Daoy (cell line): ENCODE measurements at places on chromosomes 1 and 21. TPM values are rescaled to one million over a fixed set of nuclear protein-coding genes. Genes with fewer than 3 reads are reported as not detected.

DNA sequence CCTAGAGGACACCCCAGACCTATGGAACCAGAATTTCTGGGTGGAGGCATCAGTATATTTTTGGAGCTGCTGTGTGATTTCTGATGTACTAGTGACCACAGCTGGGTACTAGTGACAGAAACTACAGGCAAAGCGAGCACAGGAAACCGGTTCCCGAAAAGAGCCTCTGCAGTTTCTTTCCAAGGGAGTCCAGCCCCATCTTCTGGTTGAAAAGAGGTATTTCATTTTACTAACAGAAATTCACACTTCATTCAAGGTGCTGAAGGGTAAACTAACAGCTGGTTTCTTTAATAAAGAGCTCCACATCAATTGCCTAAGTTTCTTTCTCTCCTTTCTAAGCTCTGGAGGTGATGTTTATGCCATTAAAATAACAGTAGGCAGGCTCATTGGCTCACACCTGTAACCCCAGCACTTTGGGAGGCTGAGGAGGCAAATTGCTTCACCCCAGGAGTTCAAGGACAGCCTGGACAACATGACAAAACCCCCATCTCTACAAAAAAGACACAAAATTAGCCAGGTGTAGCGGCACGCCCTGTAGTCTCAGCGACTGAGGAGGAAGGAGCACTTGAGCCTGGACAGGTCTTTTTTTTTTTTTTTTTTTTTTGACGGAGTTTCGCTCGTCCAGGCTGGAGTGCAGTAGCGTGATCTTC lies 22.0 kb downstream of the THAP3 start:
- no peak for DNase-seq

DNA sequence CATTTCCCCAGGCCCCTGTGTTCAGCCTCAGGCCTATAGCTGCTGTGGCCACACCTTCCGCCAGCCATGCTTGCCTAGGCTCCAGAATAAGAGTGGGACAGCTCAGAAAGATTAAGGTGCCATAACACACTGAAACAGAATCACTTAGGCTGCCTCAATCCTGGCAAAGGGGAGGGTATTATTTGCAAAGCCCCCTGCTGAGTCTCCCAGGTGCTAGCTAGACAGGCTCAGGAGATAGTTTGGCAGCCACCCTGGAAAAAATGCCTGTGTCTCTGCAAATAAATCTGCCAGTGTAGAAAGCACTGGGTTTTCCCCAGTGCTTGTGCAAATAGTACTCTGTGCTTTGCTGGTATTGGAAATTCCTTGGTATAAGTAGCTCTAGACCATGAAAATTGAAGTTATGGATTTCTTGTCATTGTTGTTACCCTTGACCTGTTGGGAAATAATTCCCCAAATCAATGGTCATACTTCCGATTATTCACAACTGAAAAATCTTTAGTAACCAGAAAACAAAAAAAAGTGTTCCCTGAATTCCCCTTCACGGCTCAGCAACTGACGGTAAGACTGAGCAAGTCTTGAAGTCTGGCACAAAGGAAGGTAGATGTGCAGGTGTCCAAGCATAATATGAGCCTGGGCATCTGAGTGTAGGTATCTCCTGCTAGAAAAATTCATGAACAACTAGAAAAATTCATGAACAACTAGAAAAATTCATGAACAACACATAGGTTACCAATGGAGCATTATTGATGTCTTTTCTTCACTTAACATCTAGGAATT lies 56.9 kb downstream of the PROX1 start:
- peak; percentile 71 for DNase-seq

DNA sequence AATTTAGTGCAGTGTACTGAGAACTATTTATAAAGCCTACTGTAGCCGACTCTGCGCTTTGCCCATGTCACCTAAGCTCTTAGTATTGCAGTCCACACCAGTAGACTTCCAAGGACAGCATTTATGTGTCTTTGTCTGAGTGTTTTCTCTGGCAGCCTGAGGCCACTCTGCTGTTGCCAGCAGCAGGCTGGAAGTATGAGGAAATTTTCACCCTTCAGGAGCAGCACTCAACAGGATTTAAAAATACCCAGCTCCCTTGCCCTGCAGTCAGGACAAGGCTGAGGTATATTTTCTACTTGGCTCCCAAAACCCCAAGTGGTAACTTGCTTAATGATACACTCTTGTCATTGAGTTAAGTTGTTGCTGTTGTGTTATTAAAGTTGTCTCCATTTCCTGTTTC lies 230.1 kb downstream of the SRGAP2C start:
- DNase-seq: no peak

DNA sequence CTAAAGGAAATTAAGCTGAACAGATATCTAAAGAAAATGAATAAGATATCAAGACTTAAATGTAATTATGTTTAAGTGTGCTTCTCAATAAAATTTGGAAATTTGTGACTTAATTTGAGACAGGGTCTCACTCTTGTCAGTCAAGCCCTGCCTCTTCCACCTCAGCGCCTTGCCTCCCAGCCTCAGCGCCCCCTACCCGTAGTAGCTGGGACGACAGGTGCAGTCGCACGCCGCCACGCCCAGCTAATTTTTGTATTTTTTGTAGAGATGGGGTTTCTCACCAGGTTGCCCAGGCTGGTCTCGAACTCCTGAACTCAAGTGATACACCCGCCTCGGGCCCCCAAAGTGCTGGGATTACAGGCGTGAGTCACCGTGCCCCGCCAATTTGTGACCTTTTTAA lies 117.0 kb downstream of the CLEC20A start:
- DNase-seq: no peak

DNA sequence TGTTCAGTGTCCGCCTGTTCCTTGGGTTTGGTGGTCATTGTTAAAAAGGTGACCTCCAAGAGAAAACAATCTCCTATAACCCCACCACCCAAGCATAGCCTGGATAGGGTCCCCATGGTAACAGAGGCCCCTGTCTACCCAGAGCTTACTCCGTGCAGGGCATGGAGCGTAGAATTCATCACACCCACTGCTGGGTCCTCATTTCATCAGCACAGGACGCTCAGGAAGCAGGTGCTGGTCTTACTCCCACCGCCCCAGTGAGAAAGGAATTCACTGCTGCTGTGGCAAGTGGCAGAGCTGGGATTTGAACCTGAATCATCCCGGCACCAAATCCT lies 37.0 kb downstream of the ARHGEF10L start:
- DNase-seq: no peak

Gene ANXA9
- 0.24 TPM in 1 of 2 replicates, not detected in the other for total RNA-seq

Gene CRB1
- not detected in 2 replicates for total RNA-seq

DNA sequence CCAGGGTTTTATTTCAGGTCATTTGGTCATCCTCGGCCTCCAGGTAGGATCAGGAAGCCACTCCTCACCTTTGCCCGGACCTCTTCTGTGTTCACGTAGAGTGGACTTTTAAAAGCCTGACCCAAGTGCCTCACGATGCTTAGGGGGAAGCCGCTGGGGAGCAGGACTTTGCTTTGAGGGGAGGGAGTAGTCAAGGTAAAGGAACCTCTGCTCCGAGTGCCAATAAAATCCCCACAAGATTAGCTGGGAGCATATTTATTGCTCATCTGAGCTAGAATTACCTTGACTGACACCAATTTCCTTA lies 603 bp upstream of the DHRS3 start:
- no peak for DNase-seq

DNA sequence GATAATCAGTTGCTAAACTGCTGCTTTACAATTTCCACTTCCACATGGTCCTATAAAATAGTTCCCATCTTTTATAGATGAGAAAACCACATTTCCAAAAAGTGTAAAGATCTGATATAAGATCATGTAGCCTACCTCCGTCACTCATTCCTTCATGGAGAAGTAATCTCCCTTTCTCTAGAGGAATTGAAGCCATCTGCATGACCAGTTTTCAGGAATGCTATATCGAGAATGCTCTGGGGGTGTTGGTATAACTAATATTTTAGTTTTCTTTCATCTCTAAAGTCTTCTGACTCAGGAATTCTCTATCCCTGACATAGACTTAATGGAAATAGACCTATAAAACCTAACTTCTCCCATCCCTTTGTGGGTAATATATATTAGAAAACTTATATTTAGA lies 173.0 kb upstream of the UBE2U start:
- no peak for DNase-seq

Gene DNAJC28
- 0.80 and 2.6 TPM in 2 replicates for total RNA-seq

GRCh38 chr1:224707843-224708725 lies 92.0 kb downstream of the CNIH3 start:
- DNase-seq: peak; percentile 79

DNA sequence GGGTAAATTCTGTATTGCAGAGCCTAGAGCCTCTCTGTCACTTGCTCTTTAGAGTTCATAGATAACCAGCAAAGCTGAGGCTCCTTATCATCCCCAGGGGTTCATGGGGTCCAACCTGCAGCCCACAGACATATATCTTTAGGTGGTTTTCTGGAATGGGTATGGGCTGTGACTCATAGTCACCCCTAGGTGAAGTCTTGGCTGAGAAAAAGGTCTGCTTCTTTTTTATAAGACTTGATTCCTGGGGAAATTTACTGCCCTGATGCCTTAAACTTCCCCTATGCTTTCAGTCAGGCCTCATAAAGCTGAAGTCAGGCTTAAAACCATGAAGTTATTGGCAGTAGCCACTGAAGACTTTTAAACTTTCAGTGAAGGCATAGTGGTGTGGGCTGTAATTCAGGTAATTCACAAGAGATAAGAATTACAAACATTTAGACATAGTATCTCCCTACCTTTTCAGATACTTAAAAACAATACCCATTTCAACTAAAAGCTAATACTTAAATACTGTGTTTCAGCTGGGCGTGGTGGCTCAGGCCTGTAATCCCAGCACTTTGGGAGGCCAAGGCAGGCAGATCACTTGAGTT lies 46.8 kb downstream of the MACO1 start:
- DNase-seq: no peak

GRCh38 chr1:159142726-159143510 lies 28.5 kb upstream of the CADM3 start:
- DNase-seq: no peak

- no peak for DNase-seq
These were observed 11.3 kb upstream of the IL22RA1 start for GRCh38 chr1:24154215-24154614.

GRCh38 chr1:230228236-230228897 lies 161.3 kb downstream of the GALNT2 start:
- DNase-seq: no peak

DNA sequence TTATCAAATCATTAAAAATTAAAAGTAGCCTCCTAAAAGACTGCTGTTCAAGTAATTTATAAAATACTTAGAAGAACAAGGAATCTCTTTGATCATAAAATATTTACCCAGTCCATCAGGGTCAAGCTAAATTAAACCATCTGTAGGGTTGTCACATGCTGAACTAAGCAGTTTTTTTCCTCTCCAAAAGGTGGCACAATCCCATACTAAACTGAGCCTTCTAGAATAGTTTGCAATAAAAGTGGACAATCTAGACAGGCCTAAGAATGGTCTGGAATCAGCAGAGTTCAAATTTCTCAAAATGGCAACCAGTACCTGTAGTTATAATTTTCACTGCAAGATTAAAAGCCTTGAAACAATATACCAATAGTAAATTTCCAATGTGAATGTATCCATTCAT lies 194.8 kb downstream of the EIF4G3 start:
- DNase-seq: peak; percentile 3

GRCh38 chr1:3024588-3024987 lies 3.3 kb downstream of the ACTRT2 start:
- DNase-seq: no peak

Gene ZBTB21
- 16.9 and 17.7 TPM in 2 replicates for total RNA-seq

DNA sequence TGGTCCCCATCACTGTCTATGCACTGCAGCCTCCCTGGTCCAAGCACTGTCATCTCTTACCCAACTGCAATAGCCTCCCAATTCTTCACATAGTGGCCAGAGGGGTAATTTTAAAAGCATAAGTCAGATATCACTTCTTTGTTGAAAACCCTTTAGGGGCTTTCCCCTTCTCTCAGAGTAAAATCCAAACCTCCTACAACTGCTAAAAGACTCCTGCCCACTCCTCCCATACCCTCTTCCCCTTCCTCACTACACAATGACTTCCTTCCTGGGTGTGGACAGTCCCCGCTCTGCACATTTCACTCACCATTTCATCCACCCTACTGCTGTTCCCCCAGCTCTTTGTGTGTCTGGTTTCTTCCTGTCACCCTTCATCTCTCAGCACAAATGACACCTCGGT lies 8.3 kb downstream of the MCOLN2 start:
- DNase-seq: no peak

DNA sequence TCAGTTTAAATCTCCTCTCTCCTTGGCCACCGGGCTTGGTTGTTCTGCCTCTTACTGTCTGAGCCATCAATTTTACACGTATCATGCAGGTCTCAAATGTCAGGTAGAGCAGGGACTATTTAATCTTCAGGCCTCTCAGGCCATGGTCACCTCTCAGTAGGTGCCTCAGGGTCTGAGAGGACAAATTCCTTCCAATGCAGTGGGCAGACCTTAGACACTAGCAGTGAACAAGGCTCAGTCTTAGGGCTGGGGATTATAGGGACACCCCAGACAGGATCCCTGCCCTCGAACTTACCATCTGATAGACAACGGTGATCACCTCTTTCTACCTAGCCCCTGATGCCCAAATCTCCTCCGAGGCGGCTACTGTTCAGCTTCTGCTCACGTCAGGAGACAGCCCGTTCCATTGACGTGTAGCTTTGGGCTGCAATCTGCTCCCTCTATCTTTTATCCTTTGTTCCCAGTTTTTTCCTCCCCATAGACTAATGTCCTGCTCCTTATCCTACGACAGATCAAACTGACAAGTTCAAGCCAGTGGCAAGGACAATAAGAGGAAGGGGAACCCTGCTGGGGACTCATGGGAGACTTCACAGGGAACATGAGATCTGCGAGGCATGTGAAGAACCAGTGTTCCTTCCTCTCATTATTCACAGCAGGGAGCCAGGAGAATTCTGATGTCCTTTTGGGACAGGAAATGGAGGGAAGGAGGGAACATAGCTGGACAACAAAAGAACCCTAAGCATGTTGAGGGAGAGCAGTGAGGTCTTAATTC lies 1.4 kb upstream of the MYOG start:
- no peak for DNase-seq

Gene DDX20
- 52.7 and 64.6 TPM in 2 replicates for total RNA-seq

- DNase-seq: no peak
These were observed 30.0 kb downstream of the KNCN start for GRCh38 chr1:46521414-46521813.

Gene C1QB
- total RNA-seq: not detected in 2 replicates

Gene GJC2
- 0.17 and 0.60 TPM in 2 replicates for total RNA-seq

DNA sequence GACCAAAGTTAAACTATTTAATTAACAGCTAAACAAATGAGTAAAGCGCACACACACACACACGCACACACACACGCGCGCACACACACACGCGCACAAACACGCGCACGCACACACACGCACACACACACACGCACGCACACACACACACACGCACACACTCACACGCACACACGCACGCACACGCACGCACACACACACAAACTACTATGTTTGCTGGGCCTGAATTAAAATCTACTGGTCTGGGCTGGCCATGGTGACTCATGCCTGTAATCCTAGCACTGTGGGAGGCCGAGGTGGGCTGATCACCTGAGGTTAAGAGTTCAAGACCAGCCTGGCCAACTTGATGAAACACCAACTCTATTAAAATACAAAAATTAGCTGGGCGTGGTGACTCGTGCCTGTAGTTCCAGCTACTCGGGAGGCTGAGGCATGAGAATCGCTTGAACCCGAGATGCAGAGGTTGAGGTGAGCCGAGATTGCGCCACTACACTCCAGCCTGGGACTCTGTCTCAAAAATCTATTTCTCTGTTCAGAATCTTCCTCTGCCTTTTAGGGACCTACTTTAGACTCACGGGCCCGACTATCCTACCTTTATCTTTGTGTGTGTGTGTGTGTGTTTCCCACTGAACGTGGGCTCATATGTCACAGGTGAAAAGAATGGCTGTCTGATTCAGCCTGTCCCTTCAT lies 37.5 kb upstream of the DNAJC11 start:
- DNase-seq: peak; percentile 40
